Stimulated activated CD4-positive, alpha-beta T cell treated with anti-CD3 and anti-CD28 coated beads, Interleukin-1b, Interleukin-23, amount 100 ng/mL, for 4 hours (primary cell): ENCODE measurements at places on chromosomes 12 and 14.

DNA sequence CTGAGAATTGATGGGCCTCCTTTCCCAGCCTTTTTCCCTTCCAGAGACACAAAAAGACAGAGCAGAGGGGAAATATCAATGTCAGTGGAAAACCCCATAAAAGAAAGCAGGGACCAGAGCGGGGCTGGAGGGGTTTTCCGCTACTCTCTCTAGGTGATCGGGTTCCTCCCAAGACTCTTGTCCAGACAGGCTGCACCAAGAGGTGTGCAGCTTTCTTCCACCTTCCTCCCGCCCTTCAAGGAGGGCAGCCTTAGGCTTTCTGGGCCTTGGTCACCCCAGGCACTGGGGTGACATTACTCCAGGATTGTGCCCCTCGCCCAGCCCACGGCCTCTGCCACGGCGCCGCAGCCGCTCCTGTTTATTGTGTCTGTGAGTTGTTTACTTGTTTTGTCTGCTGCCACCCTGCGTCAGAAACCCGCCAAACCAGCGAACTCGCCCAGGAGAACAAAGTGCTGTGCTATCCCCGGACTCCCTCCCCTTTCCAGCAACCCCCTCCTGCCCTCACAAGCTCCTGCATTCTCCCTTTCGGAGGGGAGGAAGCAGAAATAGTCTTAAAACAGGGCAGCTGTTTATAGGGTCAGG is 6.7 kb upstream of the HOXC6 start:
- DNase-seq = no peak

- no peak for DNase-seq
These were observed 4.3 kb downstream of the GPR132 start for GRCh38 chr14:105060751-105061427.

DNA sequence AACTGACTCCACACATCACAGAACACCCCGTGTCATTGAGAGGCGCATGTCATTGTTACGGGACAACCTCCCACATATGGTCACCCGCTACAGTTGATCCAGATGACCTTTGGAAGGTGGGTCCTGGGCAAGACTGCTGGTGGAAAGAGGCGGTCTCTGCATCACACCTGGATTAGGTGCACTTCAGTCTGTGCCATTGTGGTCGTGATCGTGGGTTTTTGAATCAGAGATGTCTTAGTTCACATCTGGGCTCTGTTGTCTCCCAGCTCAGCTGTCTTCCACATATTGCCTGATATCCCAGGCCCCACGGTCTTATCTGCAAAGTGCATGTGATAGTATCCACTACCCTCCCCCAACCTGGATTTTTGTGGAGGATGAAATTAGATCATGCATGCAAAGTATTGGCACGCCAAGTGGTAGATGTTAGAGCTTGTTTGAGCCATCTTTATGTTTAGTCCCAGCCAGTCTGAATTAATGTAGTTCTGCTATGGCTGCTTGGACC is 208.7 kb upstream of the FOXN3 start:
- no peak for DNase-seq

- no peak for DNase-seq
These were observed 1237.0 kb upstream of the USP15 start for GRCh38 chr12:61023231-61023630.

DNA sequence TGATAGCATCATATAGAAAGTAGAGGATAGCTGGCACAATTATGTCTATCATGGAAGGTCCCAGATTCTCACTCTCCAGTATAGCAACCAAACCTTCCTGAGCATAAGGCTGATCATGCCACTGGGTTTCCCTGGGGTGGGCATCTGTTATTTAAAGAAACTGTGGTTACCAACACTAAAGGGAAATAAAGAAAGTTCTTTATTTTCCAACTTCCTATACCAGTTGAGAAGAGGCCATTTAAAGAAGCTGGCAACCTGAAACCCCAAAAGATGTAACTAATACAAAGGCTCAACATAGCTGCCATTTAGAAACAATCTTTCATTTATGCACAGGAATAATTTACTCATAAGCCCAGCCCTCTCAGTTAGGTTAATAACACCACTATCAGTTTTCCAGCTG is 3.1 kb downstream of the BCAT1 start:
- no peak for DNase-seq

DNA sequence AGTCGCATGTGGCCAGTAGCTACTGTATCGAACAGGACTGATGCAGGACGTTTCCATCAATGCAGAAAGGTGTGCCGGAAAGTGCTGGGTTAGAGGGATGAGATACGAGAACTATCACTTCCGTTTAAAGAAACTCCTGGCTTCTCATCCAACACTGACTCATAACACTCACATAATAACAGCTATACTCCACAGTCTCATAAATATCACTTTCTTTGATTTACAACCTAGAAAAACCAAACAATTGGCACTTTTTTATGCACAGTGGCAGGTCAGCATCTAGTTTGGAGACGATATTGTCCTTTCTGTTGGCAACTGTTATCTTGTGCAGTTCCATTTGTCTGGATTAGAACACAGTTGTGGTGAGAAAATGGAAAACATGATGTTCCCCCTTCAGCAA is 43.4 kb downstream of the SLC25A21 start:
- no peak for DNase-seq

GRCh38 chr12:15278816-15279658 is 43.3 kb upstream of the PTPRO start:
- no peak for DNase-seq

- DNase-seq = peak; percentile 44
These were observed 1.0 kb downstream of the PCNX1 start for GRCh38 chr14:70907996-70908934.

DNA sequence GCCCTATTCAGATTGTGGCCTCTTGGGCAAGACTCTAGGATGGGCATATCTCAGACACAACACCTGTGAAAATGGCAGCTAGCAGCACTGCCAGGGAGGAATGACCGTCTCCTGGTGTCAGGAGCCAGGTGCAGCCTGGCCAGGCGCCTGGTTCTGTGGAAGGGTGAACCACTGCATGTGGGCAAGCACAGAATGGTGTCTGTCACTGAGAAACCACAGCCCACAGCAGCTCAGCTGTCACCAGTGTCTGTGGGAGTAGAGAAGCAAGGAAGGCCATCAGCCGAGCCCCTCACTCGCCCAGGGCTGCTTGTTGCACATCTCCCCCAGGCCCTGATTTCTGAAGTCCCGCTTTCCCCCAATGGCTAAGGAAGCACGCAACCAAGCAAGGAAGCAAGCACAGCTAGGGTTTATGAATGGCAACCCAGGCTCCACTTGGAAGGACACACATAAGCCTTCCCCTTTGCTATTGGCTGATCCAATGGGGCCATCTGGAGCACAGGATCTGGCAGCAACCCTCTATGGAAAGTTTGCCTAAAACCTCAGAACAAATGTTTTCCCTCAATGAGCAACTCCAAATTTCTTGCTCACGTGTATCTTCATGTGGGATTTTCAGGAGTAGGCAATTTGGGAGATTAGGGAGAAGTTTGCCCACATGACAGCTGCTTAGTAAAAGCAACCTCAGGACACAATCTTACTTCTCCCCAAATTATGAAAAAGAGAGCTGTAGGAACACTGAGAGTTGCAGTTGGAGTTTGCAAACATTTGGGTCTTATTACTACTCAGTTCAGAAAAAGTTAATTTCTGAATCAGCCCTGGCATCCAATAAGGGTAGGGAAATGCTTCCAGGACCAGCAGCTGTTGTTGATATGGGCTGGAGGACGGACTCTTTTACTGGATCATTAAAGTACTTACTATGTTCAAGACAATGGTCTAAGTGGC is 44.7 kb downstream of the GPHB5 start:
- DNase-seq = no peak

GRCh38 chr12:10140001-10140400 is 10.0 kb upstream of the CLEC7A start:
- peak; percentile 10 for DNase-seq

DNA sequence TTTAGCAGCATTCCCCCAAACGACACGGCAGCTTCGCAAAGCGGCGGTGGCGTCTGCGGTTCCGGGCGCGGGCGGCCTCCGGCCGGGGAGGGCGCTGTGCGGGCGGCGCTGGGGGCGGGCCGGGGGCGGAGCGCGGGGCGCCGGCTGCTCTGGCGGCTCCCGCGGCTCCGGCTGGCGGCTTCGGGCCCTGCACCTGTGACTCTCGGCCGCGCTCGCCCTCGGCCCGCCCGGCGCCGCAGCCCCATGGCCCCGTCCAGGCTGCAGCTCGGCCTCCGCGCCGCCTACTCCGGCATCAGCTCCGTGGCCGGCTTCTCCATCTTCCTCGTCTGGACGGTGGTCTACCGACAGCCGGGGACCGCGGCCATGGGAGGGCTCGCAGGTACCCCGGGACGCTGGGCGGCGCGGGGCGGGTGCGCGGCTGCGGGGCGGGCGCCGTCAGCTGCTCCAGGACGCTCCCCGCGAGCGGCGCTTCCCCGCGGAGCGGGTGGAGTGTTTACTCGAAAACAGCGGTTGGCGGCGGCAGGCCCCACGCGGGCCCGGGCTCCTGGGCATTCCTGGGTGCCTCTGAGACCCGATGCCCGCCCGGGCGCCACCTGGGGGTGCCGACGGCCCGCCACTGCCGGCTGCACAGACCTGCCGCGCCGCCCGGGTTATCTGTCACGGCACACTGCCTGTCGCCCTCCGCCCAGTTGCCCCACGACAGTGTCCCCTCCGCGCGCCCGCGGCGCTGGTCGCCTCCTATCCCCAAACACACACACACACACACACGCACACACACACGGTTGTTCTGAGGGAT is at the start of gene SLC48A1:
Gene SLC48A1 (plus strand): TSS at position 177 of the 796 bp plus-strand sequence. CDS start 67 bp downstream, at position 244.
- DNase-seq = peak; percentile 72

DNA sequence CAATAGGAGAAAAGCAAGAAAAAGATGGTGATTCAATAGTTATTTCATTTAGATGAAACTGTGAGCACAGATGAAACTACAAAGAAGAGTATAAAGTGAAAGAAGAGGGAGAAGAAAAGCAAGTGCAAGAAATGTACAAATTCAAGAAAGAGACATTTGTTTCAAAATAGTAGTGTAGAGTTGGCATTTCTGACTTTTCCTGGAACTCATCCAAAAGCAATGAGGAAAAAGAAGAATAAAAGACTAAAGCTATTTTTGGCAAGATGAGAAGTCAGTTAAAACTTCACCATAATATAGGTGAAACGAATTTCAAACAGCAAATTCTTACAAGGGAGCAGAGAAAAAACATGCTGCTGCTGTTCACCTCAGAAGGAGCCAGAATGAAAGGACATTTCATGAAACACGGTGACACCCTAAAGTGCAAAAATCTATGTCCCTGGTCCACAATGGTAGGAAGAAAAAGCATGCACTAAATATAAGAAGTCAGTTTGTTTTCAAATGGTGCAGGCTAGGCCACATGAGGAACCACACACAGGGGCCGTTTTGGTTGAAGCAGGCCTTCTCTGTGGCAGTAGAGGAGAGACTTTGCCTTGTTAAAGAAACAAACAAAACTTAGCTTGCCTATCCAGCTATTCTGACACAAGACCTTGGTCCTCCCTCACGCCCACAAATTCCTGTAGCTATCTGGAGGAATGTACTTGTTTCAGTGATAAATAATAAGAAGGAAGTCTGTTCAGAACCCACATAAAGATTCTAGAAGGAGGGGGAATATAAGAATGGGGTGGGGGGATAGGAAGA is 11.1 kb upstream of the CMAS start:
- DNase-seq = no peak

DNA sequence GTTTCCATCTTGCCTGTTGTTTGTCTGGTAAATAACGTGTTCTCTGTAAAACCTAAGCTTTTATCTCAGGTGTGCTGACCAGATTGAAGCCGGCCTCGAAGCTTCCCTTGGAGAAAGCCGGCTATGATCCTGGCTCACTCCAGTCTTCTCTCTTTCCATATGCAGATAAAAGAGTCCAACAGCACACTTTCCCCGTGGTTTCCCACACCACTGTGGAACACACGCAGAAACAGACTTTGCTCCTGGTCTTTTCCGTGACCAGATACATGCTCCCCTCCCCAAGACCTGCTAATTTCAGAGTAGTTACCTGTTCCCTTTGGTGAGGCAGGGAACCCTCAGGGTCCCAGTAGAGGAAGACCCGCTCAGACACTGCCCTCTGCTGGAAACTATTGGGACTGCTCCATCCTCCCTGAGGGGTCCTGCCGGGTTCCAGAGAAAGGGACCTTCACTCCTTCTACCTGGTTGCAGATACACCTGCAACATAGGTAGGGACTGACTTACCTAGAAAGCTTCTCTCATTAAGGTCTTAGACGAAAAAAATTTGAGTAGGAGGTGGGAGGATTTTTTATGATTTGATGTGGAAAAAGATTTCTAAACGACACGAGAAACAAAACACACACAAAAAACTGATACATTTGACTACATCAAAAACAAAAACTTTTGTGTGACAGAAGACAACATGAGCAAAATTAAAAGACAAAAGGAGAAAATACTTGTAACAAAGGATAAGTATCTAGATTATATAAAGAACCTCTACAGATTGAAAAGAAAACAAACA is 415.4 kb upstream of the CCDC196 start:
- peak; percentile 72 for DNase-seq

DNA sequence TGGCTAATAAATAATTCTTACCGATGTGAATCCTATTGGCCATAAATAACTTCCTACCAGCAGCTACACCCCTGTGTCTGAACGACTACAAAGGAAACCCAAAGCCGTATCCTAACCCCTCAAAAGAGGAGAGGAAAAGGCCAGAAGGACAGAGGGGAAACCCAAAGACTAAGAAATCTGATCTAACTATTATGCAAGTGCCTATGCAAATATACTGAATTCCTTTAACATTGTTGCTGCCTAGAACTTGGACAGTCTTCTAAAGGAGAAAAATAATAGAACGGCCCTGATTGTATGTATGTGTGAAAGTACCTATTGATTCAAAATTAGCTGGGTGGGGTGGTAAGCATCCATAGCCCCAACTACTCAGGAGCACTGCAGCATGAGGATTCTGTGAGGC is 997 bp downstream of the PLEKHG7 start:
- no peak for DNase-seq

DNA sequence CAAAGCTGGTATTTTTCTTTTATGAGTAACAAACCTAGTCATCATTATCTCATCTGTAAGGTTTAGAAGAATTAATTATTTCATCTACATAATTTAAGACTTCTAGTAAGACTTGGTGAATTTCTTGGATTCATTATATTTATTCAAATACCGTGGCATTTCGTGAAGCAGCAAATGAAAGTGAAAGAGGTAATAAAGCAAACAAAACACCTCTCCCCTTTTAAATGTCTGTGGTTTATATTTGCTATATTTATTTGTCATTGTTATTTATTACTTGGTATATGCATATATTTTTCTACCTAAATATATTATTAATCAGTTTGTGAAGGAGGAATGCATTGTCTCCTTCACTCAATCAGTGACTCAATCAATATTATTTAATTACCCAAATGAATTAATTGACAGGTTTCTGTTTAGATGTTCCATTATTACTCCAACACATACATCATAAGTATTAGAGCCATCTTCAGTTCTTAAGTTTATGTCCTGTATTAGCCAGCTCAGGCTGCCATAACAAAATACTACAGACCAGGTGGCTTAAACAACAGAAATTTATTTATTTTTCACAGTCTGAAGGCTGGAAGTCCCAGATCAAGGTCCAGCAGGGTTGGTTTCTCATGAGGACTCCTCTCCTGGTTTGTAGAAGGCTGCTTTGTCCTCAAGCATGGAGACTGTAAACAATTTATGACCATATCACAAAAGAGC is 6.6 kb downstream of the CFAP54 start:
- DNase-seq = no peak

DNA sequence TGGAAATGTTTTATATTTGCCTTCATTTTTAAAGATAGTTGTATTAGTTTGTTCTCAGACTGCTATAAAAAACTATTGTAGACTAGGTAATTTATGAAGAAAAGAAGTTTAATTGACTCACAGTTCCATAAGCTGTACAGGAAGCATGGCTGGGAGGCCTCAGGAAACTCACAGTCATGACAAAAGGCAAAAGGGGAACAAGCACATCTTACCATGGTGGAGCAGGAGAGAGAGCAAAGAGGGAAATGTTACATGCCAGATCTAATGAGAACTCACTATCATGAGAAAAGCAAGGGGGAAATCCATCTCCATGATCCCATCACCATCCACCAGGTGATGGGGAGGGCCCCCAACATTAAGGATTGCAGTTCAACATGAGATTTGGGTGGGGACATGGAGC is 35.5 kb upstream of the UNC79 start:
- DNase-seq = no peak
